Omental fat pad (tissue), 4 donors: ENCODE measurements at places on chromosomes 11 and 22.
A peak's percentile ranks its signal among the peaks of the same experiment; 100 is the strongest.

GRCh38 chr11:123386796-123387510, 43.1 kb upstream of the GRAMD1B start:
- DNase-seq: no peak

DNA sequence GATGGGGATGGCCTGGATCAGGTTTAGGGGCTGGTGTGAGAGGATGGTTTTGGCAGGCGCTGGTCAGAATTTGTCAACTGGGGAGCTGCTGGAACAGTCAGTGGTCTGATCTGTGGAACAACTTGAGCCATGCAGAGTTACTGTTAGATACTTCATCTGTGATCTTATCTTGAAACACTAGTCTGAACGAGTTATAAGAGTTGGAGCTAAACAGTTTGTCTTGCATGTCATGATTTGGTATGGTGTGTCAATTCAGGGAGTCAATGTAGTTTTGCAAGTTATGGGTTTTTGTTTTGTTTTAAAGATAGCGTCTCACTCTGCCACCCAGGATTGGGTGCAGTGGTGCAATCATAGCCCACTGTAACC, 54.1 kb downstream of the ST3GAL4 start:
- no peak for DNase-seq

GRCh38 chr11:9982127-9982795, 311.8 kb downstream of the SBF2 start:
- no peak for DNase-seq

GRCh38 chr11:11149671-11150459, 203.2 kb downstream of the CSNK2A3 start:
- DNase-seq: no peak

DNA sequence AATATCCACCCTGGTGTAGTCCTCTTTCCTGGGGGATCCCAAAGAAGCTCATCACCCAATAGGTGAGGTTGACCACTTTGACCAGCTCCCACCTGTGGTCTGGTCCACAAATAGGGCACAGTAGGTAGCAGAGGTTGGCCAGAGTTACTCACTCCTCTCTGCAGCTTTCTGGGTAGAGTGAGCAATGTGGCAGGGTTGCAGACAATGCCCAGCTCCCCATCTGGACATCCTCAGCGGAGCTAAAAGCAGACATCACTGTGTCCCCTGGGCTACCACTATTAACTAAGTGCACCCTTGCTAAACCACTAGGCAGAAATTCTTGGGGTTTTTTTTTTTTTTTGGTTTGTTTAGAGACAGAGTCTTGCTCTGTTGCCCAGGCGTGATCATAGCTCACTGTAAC, 48.4 kb upstream of the TP53I11 start:
- DNase-seq: no peak

DNA sequence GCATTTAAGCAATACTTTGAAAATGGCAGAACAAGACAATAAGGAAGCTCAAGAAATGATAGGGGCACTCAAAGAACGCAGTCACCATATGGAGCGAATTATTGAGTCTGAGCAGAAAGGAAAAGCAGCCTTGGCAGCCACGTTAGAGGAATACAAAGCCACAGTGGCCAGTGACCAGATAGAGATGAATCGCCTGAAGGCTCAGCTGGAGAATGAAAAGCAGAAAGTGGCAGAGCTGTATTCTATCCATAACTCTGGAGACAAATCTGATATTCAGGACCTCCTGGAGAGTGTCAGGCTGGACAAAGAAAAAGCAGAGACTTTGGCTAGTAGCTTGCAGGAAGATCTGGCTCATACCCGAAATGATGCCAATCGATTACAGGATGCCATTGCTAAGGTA, 51.9 kb downstream of the SPECC1L start:
- DNase-seq: no peak

GRCh38 chr11:67178878-67179277, 59.8 kb downstream of the KDM2A start:
- DNase-seq: no peak

GRCh38 chr11:68734111-68734510, 17.2 kb downstream of the TESMIN start:
- no peak for DNase-seq

DNA sequence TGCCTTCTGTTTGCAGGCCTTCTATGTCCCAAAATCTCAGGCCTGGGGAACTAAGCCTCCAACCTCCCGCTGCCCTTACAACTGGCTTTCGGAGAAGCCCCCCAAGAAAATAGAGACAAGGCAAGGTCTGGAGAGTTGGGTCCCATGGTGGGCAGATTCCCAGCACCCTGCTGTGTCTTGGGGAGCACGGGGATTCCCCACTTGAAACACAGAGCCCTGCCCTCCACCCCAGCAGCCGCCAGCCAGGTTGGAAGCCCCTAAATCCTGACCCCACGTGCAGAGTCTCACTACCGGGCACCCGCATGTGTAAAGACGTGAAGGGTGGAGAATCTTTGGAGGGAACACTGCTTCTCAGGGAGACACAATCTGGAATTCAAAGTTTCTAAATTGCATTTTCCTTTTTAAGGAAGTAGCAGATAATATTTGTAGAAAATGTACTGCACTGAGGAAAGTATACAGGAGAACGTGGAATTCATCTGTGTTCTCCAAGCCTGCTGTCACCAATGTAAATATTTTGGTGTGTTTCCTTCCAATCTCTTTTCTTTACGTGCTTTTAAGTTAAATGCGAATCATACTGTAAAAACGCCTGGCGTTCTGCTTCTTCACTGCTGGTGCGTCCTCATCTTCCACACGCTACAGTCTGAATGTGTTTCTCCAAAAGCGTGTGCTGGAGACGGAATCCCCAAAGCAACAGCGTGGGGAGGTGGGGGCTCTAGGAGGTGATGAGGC, 220.9 kb downstream of the BRD1 start:
- no peak for DNase-seq

DNA sequence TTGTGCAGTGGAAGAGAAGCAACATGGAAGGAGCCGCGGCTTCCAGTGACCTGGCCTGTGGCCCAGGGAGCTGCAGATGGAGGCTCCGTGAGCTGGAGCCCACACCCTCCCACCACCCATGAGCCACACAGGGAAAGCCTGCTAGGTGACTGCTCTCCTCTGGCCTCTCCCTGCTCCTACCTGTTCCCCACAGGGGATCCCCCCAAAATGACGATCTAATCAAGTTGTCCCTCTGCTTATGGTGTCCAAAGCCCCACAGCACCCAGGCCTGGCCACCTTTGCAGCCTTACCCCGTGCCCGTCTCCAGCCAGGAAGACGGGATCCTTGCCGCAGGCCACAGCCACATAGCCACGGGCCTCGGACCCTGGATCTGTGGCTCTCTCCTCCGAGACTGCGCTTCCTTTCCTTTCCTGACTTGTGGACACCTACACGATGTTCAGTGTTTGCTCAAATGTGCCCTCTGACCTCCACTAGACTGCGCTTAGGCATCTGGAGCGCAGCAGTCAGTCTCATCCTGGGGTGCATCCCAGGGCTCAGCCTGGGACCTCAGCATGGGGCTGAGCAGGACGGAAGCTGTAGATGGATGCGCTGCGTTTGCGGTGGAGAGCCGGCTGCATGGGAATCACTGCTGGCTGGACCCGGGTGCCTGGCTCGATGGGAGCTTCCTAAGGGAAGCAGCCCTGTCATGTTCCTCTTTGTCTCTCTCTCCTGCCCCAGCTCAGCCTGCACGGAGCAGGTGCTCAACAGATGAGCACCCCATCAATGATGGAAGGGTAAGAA, 133.3 kb downstream of the ST3GAL4 start:
- no peak for DNase-seq

DNA sequence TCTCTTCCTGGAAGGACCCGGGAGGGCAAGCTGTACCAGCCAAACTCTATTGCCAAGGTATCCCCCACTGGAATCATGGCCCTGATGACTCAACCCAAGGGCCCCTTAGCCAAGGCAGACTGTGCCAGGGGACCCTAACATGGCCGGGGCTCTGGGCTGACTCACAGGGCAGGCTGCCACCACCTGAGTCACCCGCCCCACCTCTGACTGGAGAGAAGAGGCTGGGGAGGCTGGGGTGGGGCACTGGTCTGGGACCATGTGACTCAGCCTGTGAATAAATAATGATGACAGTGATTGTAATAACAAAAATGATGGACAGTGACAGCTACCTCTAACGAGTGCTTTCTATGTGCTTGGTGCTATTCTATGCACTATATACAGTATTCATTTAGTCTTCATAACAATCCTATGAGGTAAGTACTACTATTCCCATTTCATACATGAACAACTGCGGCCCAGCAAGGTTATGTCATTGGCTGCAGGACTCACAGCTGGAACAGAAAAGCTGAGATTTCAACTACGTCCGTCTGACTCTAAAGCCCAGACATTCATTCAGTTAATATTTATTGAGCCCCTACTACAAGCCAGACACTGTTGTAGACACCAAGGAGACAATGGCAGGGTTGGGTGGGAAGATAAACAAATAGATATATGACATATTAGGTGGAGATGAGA, 84.2 kb downstream of the FBXO7 start:
- peak; percentile 56 for DNase-seq

GRCh38 chr11:14059491-14059890, 97.0 kb downstream of the SPON1 start:
- DNase-seq: no peak

- DNase-seq: no peak
Measured at GRCh38 chr11:63763496-63764339, 4.9 kb downstream of the ZFTA start.

- no peak for DNase-seq
Measured at GRCh38 chr11:92948116-92948515, 21.3 kb upstream of the MTNR1B start.

- no peak for DNase-seq
Measured at GRCh38 chr11:17765356-17766072, 30.9 kb downstream of the KCNC1 start.

DNA sequence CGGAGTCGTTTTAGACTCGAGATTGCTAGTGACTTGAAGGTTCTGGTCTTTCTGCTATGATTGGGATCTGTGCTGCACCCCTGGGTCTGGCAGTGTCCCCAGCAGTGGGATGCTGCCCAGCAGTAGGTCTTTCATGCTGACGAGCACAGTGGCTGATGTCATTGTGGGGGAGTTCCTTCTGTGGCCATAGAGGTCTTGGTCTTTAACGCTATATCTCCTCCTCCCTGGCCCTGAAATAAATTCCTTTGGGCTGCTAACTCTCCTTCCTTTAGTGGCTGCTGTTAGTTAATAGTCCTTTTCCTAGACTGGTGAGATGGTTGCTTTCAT, 136.3 kb downstream of the TEAD1 start:
- no peak for DNase-seq

GRCh38 chr22:19888131-19888746, 33.6 kb upstream of the GNB1L start:
- no peak for DNase-seq

GRCh38 chr11:69230856-69231425, 63.0 kb upstream of the MYEOV start:
- no peak for DNase-seq

DNA sequence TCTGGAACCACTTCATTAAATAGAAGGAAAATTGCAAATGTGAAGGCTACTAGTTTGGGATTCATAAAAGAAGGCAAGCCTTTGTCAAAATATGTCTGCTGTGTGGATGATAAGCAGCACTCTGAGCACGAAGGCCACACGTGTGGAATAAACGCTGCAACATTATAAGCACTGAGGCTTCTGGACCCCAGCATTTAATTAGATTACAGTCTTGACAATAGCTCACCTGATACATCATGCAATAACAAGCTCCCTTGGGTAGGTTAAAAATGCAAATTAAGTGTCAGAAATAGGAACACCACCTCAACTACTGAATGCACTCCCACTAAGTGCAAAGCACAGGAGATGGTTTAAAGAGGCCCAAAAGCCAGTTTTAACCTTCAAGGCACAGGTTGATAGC, 179.3 kb downstream of the LARGE1 start:
- DNase-seq: no peak

- no peak for DNase-seq
Measured at GRCh38 chr11:122811721-122812120, 26.6 kb upstream of the CRTAM start.

DNA sequence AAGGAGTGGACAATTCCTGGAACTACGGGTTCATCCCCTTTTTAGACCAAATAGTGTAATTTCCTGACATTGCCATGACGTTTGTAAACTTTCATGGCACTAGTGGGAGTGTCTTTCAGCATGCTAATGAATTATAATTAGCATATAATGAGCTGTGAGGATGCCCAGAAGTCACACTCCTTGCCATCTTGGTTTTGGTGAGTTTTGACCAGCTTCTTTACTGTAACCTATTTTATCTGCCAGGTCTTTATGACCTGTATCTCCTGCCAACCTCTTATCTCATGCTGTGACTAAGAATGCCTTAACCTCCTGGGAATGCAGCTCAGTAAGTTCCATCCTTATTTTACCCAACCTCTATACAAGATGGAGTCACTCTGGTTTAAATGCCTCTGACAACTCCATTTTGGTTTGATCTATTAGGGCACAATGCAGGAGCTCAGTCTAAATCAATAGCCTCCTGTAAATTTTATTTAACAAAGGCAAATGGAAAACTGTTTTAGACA, 20.7 kb downstream of the OR10A6 start:
- no peak for DNase-seq

- DNase-seq: no peak
Measured at GRCh38 chr11:34655335-34656008, 34.6 kb downstream of the EHF start.

GRCh38 chr11:13448876-13449275, 14.1 kb downstream of the BTBD10 start:
- DNase-seq: no peak
